ENCODE measurements at places on chromosomes 16 and 17.

- DNase-seq = no peak
These were observed 138.8 kb downstream of the XYLT1 start for GRCh38 chr16:17331991-17332390.

DNA sequence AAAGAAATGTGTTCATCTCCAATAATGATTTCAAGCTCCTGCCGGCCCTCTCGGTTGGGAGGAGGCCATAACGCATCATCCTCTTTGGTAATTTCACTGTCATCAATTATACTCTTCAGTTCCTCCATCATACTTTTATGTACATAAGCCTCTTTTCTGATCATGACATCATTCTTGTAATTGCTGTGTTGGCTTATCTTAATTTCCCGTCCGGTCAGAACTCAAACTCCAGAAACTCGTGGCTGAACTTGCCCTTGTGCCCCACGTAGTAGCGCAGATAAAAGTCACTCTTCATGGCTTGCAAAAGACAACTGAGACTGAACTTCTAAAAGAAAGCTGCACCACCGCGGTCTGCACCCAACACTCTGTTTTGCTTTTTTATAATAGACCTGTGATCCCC, 13.6 kb downstream of the TMEM220 start:
- no peak for DNase-seq

- no peak for DNase-seq
These were observed 128.4 kb upstream of the TNRC6C start for GRCh38 chr17:77829843-77830799.

DNA sequence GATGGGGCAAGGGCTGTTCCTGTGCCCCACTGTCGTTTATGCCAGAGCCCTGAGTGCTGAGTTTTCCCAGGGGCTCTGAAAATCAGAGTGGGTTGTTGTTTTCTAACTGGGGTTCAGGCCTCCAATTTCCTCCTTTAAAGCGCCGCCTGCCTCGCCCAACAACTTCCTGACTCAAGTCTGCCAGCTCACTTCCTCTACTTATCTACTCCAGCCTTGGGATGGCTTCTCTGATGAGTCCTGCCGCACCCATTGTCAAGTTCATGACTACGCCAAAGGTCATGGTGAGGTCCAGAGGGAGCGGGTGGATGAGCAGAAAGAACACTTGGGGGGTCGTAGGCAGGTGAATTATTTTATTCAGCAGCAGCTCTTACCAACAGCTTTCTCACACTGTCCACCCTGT, 104.7 kb downstream of the UTP18 start:
- peak; percentile 1 for DNase-seq

- DNase-seq = no peak
These were observed 16.1 kb upstream of the CRHR1 start for GRCh38 chr17:45768000-45768399.

Data from CD4-positive, alpha-beta T cell treated with Interferon alpha-2 for 1 hour (primary cell).